KG1 (cell line): ENCODE measurements at places on chromosomes 16 and 17.

GRCh38 chr16:54027995-54028394, 258.6 kb downstream of the IRX3 start:
- no peak for DNase-seq

DNA sequence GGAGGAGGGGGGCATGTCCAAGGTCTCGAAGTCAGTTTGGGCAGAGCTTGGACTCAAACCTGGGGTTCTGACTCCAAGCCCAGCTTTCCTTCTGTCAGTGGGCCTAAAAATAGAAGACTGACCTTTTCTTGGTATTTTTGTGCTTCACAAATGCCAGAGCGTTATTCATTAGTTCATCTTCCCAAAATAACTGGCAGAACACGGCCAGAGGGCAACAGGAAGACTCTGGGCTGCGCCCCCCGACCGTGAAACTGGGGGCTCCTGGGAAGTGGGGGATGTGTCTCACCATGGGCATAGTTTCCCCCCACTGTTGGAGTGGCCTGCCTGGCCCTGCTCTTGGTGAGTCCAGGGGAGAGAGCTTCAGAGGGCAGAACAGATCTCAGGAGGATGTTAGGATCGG, 94.0 kb downstream of the SOCS1 start:
- no peak for DNase-seq

GRCh38 chr16:59886021-59886420, 1151.9 kb upstream of the GOT2 start:
- DNase-seq, result no peak

DNA sequence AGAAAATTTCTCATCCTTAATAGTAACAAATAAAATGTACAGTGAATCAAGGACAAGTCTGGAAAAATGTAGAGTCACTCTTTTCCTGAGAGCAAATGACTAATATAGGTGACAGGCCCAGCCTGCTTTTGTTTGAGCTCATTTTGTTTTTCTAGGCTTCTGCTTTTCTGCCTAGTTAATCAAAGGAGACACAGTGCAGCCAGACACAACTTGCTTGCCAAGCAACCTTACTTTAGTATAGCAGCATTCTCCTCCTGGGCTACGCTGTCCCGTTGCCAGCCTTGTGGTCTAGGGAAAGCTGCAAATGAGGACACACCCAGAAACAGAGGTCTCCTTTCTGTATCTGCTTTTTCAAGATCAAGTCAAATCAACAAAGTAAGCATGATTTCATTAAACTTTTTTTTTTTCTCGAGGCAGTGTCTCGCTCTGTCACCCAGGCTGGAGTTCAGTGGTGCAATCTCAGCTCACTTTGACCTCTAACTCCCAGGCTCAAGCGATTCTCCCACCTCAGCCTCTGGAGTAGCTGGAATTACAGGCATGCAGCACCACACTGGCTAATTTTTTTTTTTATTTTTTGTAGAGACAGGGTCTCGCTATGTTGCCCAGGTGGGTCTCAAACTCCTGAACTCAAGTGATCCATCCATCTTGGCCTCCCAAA, 17.2 kb downstream of the GINS3 start:
- no peak for DNase-seq

- no peak for DNase-seq
These were observed 9.3 kb downstream of the WDR59 start for GRCh38 chr16:74975591-74975990.

DNA sequence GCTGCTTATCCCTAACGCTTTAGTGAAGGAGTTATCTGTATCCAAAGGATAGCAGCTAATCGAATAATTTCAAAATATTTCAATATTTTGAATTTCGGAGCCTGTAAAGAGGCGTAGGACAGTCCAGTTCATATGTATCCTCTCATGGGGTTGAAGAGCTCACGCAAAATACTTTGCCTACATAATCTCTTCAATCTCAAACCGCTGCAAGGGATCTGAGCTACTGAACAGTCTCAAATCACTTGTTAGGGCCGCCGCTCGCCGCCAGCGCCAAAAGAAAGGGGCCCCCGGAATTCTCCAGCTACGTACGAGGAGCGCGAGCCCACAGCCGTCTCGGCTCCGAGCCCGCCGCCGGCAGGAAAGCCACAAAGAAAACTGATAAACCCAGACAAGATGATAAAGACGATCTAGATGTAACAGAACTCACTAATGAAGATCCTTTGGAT, 601 bp upstream of the RFWD3 start:
- DNase-seq, result no peak

GRCh38 chr16:24011237-24011636, 175.5 kb downstream of the PRKCB start:
- no peak for DNase-seq

DNA sequence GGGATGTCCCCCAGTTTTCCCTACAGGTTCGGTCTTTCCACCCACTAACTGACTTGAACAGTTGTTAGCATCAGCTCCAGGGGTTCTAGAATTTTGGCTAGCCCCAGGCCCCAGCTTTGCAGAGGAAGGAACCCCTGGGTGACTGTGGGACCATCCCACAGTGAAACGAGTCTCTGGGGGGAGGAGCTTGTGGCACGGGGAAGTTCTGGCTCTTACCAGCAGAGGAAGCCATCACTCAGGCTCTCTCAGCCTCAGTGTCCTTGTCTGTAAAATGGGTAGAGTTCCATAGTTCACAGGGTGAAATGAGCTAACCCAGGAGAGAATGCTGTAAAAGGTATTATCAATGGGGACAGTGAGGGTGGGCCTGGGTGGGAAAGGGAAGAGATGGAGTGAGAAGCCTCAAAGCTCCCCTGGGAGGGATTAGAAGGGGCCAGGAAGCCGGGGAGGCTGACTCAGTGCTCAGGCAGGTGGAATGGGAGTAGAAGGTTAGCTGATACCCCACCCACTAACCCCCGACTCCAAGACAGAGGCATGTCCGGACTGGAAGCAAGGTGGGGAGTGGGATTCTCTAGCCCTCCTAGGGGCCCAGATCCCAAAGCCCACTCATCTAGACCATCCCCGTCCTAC, 30.9 kb upstream of the CDC42EP4 start:
- no peak for DNase-seq

- DNase-seq, result no peak
These were observed 102.4 kb downstream of the CCT6B start for GRCh38 chr17:34858591-34859565.

- no peak for DNase-seq
These were observed 140.0 kb downstream of the LAT start for GRCh38 chr16:29124828-29125227.

GRCh38 chr16:70659953-70660671, 13.8 kb downstream of the IL34 start:
- no peak for DNase-seq
